ENCODE measurements at places on chromosomes 4 and X.

GRCh38 chr4:44996276-44996845 lies 270.0 kb upstream of the GNPDA2 start:
- DNase-seq: no peak

- DNase-seq: no peak
Measured at GRCh38 chr4:163200727-163201349, 34.1 kb upstream of the NAF1 start.

- no peak for DNase-seq
Measured at GRCh38 chr4:94650134-94650495, 107.6 kb upstream of the BMPR1B start.

- no peak for DNase-seq
Measured at GRCh38 chrX:117957128-117957527, 159.5 kb downstream of the KLHL13 start.

- no peak for DNase-seq
Measured at GRCh38 chr4:91622925-91623602, 680.7 kb upstream of the GRID2 start.

GRCh38 chrX:35244796-35245508 lies 302.4 kb downstream of the FAM47B start:
- no peak for DNase-seq

- DNase-seq: no peak
Measured at GRCh38 chr4:40186665-40187014, 10.2 kb upstream of the RHOH start.

DNA sequence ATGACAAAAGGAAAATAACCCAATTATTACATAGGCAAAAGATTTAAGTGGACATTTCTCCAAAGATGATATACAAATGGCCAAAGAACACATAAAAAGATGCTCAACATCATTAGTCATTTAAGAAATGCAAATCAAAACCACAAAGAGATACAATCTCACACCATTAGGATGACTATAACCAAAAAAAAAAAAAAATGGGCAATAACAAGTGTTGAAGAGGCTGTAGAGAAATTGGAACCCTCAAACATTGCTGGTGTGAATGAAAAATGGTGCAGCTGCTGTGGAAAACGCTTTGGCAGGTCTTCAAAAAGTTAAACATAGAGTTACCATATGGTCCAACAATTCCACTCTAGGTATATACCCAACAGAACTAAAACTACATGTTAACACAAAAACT lies 5.6 kb upstream of the PRDX4 start:
- DNase-seq: peak; percentile 7
